Stimulated activated CD4-positive, alpha-beta T cell treated with anti-CD3 and anti-CD28 coated beads, Interleukin-12 subunit alpha, Interleukin-12 subunit beta, amount 100 ng/mL, for 24 hours (primary cell): ENCODE measurements at places on chromosomes 5 and 9.

DNA sequence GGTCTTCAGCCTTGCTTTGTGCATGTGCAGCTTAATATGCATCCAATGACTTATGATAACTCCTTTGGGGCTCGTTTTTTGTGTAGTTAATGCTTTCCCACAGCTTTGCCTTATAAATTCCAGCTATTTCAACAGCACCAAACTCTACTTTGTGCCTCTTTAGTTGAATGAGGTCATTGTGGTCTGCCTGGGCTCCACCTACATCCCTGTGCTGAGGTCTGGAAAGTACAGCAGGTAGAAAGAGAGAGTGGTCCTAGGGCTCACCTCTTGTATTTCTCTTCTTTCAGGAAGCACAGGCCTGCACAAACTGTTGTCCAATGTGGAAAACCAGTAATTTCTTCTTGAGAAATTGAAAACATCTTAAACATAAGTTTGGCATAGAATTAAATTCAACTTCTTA lies 167.2 kb downstream of the XRCC4 start:
- DNase-seq, result no peak

DNA sequence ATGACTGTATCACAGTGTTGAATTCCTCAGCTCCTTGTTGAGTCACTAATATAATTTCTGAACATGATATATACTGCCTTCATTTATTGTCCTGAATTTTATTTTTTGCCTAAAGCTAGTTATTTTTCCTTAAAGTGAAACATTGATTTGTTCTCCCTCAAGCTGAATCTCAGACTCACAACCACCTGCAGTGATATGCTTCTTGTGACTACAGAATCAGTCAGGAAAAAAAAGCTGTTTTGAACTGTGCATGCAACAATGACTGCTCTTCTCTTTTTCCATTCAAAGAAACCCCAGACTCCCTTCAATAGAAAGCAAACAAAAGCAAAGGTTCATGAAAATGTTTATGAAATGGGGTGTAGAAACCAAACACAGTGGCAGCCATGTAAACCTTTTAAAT lies 470.2 kb upstream of the CHD1 start:
- no peak for DNase-seq

DNA sequence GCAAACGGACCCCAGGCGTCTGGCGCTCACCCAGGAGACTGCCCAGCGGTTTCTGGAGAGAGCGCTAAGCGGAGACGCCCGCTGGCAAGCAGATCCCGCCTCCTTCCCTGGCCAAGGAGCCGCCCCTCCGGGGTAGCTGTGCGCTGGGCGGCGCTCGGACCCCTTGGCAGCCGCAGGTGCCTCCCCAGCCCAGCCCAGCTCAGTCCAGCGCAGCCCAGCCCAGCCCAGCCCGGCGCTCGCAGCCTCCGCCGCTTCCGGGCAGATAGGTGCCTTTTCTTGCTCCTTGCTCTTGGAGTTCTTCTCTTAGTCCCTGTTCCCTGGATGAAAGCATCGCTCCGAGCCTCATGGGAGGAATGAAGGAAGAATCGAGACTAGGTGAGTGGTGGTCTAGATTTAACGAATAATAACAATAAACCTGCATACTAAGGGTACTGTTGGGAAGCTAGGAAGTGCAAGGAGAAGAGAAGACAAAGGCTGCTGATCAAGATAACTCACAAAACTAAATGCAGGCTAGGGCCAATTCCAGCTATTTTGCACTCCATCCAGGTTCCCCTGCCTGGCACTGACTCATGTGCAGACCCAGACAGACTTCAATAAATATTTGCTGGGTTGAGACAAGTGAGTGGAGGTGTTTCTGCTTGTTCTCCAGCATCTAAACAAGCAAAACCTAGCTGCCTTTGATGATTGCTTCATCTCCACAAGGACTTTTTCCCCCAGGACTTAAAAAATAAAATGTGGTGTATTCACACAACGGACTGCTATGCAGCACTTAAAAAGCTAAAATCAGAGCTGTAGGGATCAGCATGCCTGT lies at the start of gene STK32A:
TSS of gene STK32A (plus strand) at position 202 of the 811 bp plus-strand sequence. CDS start 4,609 bp downstream, outside the sequence.
- no peak for DNase-seq

- DNase-seq, result no peak
Measured at GRCh38 chr9:68923480-68923879, 90.4 kb downstream of the PRKACG start.

GRCh38 chr5:152144556-152144955 lies 219.9 kb upstream of the GLRA1 start:
- no peak for DNase-seq

- no peak for DNase-seq
Measured at GRCh38 chr5:151742870-151743294, 15.5 kb downstream of the ATOX1 start.

GRCh38 chr5:108251350-108251749 lies 130.5 kb downstream of the FBXL17 start:
- DNase-seq, result no peak

GRCh38 chr5:8710426-8710930 lies 835.4 kb downstream of the SEMA5A start:
- no peak for DNase-seq

GRCh38 chr9:88005240-88005639 lies 30.9 kb upstream of the CDK20 start:
- no peak for DNase-seq

GRCh38 chr5:62083661-62084060 lies 222.3 kb upstream of the KIF2A start:
- DNase-seq, result no peak

DNA sequence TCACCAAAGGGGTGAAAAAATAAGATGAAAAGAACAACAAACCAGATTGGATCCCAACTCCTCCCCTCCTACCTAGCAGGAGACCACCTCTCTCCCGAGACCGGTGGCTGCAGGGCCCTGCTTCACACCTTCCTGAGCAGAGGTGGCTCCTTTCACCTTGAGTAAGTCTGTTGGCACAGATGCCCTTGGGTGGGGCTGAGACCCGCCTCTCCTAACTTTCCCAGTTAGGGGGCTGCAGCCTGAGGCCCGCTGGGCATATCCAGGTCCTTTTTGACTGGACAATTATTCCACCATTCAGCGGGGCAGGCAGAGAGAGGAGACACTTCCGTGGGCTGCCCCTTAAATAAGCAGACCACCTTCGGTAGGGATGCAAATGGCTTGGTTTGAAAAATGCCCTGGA lies 1.3 kb downstream of the SLC25A48 start:
- DNase-seq, result no peak

DNA sequence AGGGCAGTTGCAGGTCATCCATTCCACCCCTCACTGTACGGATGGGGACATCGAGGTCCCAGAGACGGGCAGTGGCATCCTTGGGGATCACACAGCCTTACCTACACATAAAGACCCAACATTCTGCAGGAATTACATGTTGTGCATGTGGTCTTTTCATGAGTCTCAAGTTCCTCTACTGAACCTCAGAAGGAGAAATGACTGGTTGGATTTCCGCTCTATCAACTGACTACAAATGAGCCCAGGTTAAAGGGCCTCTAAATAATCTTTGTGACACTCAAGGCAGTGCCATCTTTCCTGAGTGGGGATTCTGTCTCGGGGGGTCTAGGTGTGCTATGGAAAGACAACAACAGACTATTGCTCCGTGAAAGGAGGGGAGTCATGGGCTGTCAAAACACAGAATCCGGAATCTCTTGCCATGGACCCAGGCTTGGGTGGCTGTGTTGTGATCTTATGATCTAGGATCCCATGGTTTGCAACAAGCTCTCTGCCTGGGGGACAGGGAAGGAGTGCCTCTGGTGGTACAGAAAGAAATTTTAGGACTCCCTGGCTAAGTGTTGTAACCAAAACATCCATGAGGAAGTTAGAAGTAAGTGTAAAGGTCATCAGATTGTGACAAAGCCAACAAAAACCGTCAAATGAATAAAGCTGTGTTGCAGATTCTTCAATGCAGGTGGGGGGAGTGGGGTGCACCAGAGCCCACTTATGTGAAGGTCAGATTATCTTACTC lies 1.9 kb upstream of the SLC31A2 start:
- DNase-seq, result no peak

DNA sequence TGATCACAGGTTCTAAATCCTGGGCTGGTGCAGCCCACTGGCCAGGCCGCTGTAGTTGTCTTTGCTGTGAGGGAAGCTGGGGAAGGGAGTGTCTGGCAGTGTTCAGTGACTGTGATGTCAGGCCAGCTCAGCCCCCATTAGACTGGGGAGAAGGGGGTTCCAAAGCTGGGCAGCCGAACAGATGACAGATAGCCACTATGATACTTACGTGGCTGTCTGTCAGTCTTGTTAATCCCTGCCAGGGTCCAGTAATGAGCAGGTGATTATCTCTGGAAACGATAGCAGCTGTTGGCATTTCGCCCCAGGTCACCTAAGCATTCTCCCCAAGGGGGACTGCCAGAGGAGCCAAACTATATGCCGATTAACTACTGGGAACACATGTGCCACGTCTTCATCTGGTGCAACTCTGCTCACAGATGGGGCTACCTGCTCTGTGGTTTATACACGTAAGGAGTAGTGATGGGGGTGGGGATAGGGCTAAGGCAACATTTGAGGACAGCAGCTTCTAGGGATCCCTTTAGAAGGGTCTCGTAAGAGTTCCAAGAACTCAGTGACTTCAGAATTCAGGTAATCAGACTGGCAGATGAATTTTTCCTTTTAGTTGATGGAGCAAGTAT lies 396.3 kb downstream of the KDM4C start:
- no peak for DNase-seq

DNA sequence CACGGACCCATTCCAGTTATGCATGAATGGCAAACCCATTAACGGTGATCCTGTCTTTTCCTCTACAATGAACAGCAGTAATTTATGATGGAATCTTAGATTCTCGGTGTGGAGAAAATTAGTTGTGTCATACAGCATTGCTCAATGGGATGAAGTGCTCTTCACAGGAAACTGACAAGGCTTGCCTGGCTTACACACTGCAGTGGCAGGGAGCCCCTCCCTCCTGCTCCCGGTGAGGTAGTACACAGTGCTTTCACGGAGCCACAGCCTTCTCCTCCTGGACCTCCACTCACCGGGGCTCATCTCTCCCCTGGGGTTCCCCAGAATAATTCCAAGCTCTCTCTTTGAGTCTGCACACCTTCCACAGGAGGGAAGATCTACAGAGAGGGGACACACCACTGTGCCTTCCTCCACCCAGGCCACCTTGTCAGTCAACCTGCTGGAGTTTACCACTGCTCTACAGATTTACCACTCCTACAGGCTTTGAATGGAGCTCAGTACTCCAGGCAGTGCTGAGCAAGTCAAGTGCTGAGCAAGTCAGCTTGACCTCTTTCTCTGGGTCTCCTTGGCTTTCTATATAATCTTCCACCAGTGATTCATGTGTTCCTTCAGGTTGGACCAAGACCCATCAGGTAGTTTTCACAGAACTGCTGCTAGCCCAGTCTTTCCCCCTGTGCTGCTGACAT lies 59.1 kb upstream of the TBC1D2 start:
- DNase-seq, result no peak

DNA sequence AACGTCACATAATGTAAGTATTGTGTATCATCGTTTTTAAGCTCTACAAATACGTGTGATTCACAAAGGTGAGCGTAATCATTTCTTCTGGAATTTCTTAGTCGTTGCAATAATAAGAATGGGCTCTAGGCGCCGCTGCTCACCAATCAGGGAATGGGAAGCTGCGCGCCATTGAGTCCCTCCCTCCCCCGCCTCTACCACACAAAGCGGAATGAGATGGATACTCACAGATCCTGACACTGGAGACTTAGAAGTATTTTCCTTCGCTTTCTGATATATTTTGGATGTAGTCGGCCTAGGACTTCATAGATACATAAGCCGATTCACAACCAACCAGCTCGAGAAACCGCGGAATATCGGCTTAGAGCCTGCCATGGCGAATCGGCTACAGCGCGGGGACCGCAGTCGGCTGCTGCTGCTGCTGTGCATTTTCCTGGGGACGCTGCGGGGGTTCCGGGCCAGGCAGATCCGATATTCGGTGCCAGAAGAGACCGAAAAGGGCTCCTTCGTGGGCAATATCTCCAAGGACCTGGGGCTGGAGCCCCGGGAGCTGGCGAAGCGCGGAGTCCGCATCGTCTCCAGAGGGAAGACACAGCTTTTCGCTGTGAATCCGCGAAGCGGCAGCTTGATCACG lies at the start of gene PCDHGA11:
TSS of gene PCDHGA11 (plus strand) at position 197 of the 634 bp plus-strand sequence. CDS start at position 374, 177 bp downstream.
- peak; percentile 50 for DNase-seq

- no peak for DNase-seq
Measured at GRCh38 chr5:132302413-132302812, 8.2 kb downstream of the SLC22A4 start.

DNA sequence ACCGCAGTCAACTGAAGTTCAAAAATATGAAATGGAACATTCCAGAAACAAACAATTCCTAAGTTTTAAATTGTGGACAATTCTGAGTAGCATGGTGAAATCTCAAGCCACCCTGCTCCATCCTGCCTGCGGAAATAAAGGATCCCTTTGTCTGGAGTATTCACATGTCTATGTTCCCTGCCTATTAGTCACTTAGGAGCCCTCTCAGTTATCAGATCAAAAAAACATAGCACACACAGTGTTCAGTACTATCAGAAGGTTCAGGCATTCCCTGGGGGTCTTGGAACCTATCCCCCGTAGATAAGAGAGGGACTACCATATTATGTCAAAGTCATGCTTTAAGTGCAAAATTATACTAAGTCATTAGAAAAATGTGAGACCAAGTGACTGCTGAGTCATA lies 300.8 kb downstream of the SEMA5A start:
- no peak for DNase-seq

DNA sequence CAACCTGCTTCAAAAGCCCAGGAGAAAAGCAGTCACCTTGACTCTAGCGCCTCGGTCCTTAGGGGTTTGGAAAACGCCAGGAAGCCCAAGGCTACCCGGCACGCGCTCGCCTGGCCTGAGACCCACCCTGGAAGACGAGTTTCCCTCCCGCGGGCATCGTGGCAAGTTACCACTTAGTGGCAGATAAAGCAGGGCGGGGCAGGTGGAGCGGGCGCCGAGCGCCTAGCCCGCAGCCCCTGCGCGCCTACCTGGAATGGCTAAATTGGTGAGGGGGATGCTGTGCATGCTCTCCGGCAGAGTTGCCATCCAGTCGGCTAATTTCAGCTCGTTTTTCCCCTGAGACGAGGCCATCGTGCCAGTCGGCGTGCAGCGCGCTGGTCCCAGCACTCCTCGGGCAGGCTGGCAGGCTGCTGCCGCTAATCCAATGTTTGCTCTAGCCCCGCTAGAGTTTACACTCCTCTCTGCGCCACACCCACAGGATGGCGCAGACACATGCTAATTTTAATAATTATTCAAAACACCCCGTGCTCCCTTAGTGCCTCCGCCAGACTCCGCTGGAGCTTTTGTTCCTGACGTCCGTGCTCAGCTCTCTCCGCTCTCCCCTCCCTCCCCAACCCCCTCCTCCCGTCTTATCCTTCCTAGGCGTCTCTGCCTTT lies at the start of gene PLCXD3:
TSS of gene PLCXD3 (minus strand) at position 426 of the 656 bp plus-strand sequence. CDS start at position 351, 75 bp downstream.
- DNase-seq, result no peak

DNA sequence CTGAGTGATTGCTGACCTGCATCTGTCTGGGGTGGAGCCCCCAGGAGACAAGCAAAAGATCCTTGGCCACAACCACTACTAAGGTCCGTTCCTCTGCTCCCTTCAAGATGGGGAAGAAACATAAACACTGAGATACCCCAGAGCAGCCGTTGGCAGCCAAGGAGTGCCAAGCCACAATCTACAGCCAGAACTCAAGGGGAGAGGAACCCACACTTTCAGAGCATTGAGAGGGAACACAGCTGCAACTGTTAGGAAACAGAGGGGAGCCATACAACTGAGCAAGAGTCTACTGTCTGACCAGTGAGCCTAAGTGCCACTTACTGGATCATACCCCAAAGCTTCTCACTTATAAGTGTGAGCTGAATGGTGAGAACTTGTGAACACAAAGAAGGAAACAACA lies 44.6 kb upstream of the ADRB2 start:
- no peak for DNase-seq
